ENCODE measurements at places on chromosomes 6 and 20. TPM values are rescaled to one million over a fixed set of nuclear protein-coding genes. Genes with fewer than 3 reads are reported as not detected.

TPD52L2 gene
- total RNA-seq: 39.5 TPM

SRPK1 gene
- 73.6 TPM for total RNA-seq

PTK7 gene
- total RNA-seq: 1.4 TPM

AVP gene
- total RNA-seq: not detected

OR12D3 gene
- not detected for total RNA-seq

LINC00237 gene
- total RNA-seq: not detected

HMGCLL1 gene
- not detected for total RNA-seq

LY6G5B gene
- total RNA-seq: 33.8 TPM

GRCh38 chr6:155436981-155437749 lies 18.5 kb downstream of the NOX3 start:
- no peak for DNase-seq
- peaks cover 5% of the 10 kb centered on the region for H3K4me1 ChIP-seq
- H3K4me3 ChIP-seq: no peak overlapping the region

GRCh38 chr6:41674231-41675000 lies 36.1 kb downstream of the MDFI start:
- H3K27ac ChIP-seq: no peak overlapping the region
- no peak for DNase-seq
- H3K27me3 ChIP-seq: peaks cover 11% of the 10 kb centered on the region
- no peaks in the 10 kb centered on the region for H3K36me3 ChIP-seq
- H3K4me1 ChIP-seq: no peaks in the 10 kb centered on the region

DNA sequence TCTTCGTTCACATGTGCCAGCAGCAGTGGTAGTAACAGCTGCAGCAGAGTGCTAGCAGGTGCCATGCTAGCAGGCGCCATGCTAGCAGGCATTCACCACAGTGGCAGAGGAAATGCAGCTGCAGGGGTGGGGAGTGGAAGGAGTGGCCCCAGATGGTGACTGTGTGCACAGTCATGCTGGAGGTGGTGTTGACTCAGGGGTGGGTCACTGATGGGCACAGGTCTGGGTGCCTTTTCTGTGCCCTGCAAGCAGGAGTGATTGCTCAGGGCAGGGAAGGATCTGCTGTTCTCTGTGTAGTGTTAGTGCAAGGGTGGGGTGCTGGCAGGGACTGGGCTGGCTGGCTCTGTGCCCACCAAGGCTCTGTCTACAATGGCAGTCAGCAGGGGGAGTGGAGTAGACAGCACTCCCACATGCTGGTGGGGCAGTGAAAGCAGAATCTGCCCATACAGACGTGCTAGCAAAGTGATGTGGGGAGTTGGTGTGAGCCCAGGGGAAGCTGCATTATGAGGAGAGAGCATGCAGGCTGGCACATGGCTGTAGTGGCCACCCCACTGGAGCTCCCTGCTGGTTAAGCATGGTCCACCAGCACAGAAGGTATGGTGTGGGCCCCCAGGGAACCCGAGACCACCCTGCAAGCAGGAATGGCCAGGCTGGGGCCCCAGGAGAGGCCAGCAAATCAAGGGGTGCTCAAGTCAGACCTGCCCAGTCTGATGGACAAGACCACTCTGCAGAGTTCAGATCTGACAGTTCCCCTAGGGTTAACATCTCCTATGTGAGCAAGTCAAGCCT lies 11.4 kb upstream of the TSPYL4 start:
- peaks cover 47% of the 10 kb centered on the region for H3K36me3 ChIP-seq
- H3K27me3 ChIP-seq: no peaks in the 10 kb centered on the region
- H3K4me1 ChIP-seq: peaks cover 8% of the 10 kb centered on the region
- no peak for DNase-seq

- H3K4me1 ChIP-seq: peaks cover 4% of the 10 kb centered on the region
- no peak overlapping the region for H3K27ac ChIP-seq
- DNase-seq: no peak
Measured at GRCh38 chr20:7772371-7772770, 167.9 kb downstream of the HAO1 start.

- DNase-seq: no peak
- no peaks in the 10 kb centered on the region for H3K27me3 ChIP-seq
- H3K4me1 ChIP-seq: peaks cover 7% of the 10 kb centered on the region
- no peak overlapping the region for H3K27ac ChIP-seq
- H3K4me3 ChIP-seq: no peak overlapping the region
- peaks cover 82% of the 10 kb centered on the region for H3K36me3 ChIP-seq
Measured at GRCh38 chr6:11185204-11185842, 47.1 kb downstream of the NEDD9 start.

GRCh38 chr20:23584434-23585199 lies 16.3 kb upstream of the CST9L start:
- no peaks in the 10 kb centered on the region for H3K4me1 ChIP-seq
- no peak overlapping the region for H3K4me3 ChIP-seq

- no peak overlapping the region for H3K4me3 ChIP-seq
- DNase-seq: no peak
- no peaks in the 10 kb centered on the region for H3K27me3 ChIP-seq
- peaks cover 4% of the 10 kb centered on the region for H3K4me1 ChIP-seq
Measured at GRCh38 chr20:15895560-15896084, 677.6 kb downstream of the KIF16B start.

DNA sequence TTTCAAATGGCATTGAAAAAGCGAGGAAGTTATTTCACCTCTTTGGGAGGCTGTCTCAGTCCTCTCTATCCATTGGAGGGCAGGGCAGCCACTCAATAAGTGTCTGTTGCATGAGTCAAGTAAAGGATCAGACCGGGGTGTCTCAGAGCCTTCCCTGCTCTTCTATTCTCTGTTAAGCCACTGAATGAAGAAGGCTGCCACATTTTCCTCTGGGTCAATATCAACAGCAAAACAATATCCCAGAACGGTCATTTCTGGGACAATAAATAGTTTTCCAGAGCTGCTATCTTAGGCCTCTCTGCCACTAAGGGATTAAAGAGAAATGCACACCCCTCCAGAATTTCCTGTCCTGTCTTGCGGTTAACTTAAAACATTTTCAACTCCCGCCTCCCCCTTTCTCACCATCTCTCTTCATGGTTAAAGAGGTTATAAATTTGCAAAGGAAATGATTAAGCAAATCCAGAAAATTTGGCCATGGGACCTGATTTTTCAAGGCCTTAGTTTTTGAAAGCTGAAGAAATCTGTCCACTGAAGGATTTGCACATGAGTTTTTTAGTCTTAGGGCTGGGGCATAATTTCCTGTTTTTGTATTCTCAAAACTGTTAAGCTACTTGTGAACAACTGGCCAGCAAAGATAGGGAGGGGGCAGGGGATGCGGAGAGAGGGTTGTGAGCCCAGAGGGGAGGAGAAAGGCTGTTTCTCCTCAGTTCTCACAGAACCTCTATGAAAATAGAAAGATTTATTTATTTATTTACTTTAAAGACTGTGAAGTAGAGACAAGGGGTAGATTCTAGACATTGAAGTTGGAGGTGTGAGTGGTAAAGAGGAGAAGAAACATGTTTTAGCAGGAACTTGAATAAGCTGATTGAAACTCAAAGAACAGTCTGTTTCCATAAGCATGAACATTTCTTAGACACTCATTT lies 135.7 kb downstream of the BCAS1 start:
- no peak for DNase-seq
- H3K4me1 ChIP-seq: peaks cover 48% of the 10 kb centered on the region
- H3K27ac ChIP-seq: peak overlapping the region; percentile 91
- H3K27me3 ChIP-seq: no peaks in the 10 kb centered on the region

DNA sequence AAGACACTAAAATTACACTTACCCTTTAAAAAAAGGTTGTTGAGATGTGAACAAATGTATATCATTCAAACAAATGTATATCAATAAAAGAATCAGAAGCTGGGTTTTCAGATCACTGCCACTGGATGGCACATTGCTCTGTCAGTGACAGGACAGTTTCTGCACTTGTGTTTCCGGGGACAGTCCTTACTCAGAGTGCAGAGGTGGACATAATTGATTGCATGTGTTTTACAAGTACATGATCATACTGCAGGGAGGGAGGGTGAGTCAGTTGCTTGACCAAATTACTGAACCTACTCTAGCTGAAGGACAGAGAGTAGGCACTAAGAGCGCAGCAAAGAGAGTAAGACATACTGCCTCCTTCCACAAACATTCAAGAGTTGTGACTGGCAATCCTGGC lies 302.3 kb downstream of the TENT5A start:
- no peak overlapping the region for H3K27ac ChIP-seq
- DNase-seq: no peak
- H3K27me3 ChIP-seq: no peaks in the 10 kb centered on the region
- no peaks in the 10 kb centered on the region for H3K4me1 ChIP-seq

- peaks cover 8% of the 10 kb centered on the region for H3K36me3 ChIP-seq
- no peak overlapping the region for H3K4me3 ChIP-seq
- H3K4me1 ChIP-seq: no peaks in the 10 kb centered on the region
- DNase-seq: no peak
- no peak overlapping the region for H3K27ac ChIP-seq
Measured at GRCh38 chr6:27407153-27407814, 18.7 kb downstream of the ZNF391 start.

DNA sequence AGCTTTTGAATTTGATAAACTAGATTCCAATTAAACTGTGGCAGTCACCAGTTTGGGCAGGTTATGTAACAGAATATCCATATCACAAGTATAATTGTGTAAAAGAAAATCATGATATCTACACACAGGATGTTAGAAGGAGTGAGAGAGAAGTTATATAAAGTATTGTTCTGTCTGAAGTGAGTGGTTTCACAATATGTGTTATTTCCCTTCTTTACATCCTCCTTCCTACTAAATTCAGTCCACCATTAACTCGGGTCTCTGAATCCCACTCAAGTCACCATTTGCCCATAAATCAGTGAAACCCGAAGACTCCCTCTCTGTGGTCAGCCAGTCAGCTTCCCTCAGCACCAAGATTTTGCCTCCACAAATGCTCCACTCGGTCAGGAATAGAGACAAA lies 796 bp downstream of the HLA-DQB1 start:
- peaks cover 38% of the 10 kb centered on the region for H3K27me3 ChIP-seq
- H3K36me3 ChIP-seq: peaks cover 16% of the 10 kb centered on the region
- peaks cover 21% of the 10 kb centered on the region for H3K4me1 ChIP-seq
- H3K27ac ChIP-seq: peak overlapping the region; percentile 37
- no peak for DNase-seq

DNA sequence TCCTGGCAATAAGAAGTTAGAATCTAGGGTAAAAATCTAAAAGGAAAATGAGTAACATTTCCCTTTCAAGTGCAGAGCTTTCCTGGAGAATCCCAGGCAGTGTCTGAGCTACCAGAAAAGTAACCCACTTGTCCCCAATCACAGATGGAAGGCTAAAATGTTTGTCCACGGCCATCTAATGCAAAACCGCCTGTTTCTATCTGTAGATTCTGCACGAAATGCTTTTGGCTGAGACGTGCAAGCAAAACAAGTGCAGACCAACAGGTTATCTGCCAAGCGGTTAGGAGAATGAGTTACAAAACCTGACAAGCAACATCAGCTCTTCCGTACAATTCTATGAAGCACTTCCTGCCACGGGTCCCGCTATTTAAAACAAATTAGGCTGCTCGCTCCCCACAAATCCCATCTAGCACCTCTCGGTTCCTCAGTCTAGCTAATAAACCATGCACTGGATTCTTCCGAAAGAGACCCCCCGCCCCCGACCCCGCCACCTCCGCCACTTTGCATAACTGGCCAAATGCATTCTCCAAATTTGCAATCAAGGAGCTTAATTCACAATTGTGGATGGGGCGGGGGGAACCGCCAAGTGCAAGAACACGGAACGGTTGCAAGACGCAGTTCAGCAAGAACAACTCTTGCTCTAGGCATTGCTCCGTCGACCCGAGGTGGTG lies 1.4 kb downstream of the ELOVL5 start:
- peak overlapping the region; percentile 95 for H3K4me3 ChIP-seq
- H3K4me1 ChIP-seq: peaks cover 40% of the 10 kb centered on the region
- DNase-seq: no peak

DNA sequence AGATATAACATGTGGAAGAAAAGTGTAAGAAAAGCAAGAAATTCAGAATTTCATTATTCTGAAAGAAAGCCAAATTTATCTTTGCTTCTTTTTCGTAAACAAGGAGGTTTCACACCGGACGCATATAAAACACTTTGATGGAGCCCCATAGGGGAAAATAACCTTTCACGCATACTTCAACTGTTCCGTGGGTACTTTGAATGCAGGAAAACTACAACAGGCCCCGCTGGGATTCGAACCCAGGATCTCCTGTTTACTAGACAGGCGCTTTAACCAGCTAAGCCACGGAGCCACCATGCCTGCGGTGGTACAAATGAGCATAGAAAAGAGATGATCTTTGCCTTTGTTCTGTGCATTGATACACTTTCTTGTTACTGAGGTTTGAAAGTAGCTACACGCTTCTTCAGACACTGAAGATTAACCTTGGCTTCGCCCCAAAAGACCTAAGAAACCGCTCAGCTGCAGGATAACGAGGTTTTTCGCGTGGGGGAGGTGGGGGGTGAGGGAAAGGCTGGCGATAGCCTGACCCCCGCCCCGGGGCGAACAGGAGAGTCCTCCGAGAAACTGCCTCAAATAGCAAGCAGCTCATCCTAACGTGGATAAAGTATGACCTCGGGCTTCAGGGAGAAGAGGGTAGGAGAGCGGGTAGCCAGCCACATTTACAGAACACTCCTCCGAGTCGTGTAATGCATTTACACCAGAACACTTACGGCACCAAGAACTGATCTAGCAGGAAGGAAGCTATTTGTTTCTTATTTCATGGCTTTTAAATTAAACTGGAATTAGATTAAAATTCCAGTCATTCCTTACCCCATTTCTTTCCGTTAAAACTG lies 5.3 kb upstream of the HMGN4 start:
- H3K27ac ChIP-seq: peak overlapping the region; percentile 96
- peak; percentile 80 for DNase-seq
- H3K4me3 ChIP-seq: peak overlapping the region; percentile 98
- H3K36me3 ChIP-seq: no peaks in the 10 kb centered on the region
- H3K27me3 ChIP-seq: no peaks in the 10 kb centered on the region

- H3K4me3 ChIP-seq: peak overlapping the region; percentile 90
- DNase-seq: no peak
- H3K4me1 ChIP-seq: peaks cover 43% of the 10 kb centered on the region
- peak overlapping the region; percentile 84 for H3K27ac ChIP-seq
- no peaks in the 10 kb centered on the region for H3K27me3 ChIP-seq
Measured at GRCh38 chr20:3798373-3798768, 2.3 kb downstream of the CDC25B start.

DNA sequence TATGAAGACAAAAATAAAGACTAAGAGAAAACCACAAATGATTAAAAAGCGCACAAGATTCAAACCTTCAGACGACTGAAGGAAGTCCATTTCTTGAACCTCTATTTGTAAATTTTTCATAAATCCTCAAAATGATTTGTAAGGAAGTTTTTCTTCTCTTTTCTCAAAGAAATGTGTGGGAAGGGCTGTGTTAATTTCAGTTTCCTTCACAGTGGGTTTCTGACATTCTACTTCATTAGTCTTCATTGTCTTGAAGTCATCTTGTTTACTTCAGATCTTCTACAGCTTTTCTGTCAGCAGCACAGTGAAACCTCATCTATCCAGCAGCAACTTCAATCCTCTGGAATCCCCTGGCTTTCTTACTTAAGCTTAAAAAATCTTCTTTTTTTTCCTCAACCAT lies 87.6 kb upstream of the MYLIP start:
- no peaks in the 10 kb centered on the region for H3K4me1 ChIP-seq
- DNase-seq: no peak
- peaks cover 4% of the 10 kb centered on the region for H3K27me3 ChIP-seq

DNA sequence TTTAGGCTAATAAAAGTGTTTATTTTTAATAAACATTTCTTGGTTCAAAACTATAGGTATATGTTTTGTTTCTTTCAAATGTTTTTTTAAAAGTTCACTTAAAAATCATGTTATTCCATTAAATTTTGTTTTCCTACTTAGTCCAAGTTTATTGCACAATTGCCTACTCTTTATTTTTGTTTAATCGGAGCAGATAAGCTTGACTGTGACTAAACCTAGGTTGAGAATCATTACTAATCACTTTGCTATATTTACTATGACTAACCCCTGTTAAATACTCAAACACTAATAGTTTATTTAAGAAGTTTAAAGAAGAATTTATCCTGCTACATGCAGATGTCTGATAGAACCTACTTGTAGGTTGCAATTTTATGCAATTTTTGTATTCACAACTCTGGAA lies 18.8 kb downstream of the MAP3K4 start:
- no peak overlapping the region for H3K27ac ChIP-seq
- H3K27me3 ChIP-seq: no peaks in the 10 kb centered on the region
- H3K4me3 ChIP-seq: no peak overlapping the region
- no peak for DNase-seq
- peaks cover 16% of the 10 kb centered on the region for H3K36me3 ChIP-seq
